ENCODE measurements at places on chromosomes 5 and 9.

DNA sequence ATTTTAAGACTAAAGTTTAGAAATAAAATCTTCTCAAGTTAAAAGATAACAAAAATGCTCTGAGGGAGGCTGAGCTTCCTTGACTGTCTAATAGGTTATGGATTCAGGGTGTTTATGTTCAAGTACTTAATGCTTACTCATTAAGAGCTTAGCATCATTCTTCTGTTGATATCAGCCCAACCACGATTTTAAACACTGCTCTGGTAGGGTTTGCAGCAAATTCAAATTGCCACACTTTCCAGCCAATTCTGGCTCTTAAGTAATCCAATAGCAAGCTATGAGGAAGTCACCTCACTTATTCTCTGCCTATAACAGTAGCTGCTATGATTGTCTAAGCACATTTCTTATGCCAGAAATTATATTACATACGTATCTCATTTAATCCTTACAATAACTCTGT is 191.0 kb upstream of the KIF2A start:
- DNase-seq, result peak; percentile 60

- no peak for DNase-seq
Observed at GRCh38 chr9:128054087-128054486, 13.0 kb downstream of the NAIF1 start.

- DNase-seq, result peak; percentile 53
Observed at GRCh38 chr5:14071433-14071832, 71.7 kb upstream of the TRIO start.

DNA sequence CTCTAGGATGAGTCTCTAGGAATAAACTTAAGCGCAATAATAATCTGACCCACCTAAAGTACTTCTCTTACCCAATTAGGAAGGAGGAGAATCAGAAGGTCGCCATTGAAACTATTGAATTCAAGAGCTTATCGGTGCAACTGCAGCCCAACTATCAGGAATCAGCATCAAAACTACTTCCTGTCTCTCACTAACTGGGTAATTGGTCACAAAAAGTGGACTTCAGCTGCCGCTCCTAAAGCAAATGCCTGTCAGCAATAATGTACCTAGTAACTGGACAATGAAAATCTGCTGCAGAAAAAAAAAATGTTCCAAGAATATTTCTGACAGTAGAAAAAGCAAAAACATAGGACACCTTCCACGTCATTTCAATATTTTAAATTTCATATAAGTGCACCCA is 3.3 kb downstream of the OR1L8 start:
- no peak for DNase-seq

DNA sequence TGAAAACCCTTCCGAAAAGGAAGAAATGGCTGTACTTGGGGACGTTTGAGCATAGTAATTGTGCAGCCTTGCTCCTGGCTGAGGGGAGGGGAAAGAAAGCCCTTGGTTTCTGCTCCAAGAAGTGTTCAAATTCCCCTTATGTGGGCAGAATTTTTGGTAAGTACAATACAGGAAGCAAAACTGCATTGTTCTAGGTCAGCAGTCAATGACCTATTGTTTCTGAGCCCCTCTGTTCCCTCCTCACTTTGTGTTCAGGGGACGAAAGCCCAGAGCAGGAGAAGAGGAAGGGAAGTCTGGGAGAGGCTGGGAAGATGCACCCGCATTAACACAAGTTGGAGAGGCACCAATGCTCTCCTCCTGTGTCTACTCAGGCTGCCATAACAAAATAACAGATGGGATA is 11.9 kb downstream of the BASP1 start:
- no peak for DNase-seq

- DNase-seq, result peak; percentile 55
Observed at GRCh38 chr5:53170746-53171349, 61.3 kb upstream of the MOCS2 start.

- DNase-seq, result no peak
Observed at GRCh38 chr5:179568721-179569120, 18.4 kb downstream of the RUFY1 start.

DNA sequence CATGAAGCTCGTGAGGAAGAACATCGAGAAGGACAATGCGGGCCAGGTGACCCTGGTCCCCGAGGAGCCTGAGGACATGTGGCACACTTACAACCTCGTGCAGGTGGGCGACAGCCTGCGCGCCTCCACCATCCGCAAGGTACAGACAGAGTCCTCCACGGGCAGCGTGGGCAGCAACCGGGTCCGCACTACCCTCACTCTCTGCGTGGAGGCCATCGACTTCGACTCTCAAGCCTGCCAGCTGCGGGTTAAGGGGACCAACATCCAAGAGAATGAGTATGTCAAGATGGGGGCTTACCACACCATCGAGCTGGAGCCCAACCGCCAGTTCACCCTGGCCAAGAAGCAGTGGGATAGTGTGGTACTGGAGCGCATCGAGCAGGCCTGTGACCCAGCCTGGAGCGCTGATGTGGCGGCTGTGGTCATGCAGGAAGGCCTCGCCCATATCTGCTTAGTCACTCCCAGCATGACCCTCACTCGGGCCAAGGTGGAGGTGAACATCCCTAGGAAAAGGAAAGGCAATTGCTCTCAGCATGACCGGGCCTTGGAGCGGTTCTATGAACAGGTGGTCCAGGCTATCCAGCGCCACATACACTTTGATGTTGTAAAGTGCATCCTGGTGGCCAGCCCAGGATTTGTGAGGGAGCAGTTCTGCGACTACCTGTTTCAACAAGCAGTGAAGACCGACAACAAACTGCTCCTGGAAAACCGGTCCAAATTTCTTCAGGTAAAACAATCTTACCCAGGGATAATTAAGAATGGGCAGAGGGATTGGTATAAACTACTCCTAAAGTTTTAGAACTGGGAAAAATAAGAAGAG is 12.9 kb downstream of the ITGA1 start:
- DNase-seq, result peak; percentile 66

GRCh38 chr5:18802336-18802735 is 1168.1 kb downstream of the TAF11L14 start:
- DNase-seq, result no peak
